ENCODE measurements at places on chromosomes 1 and 21.

GRCh38 chr1:74611887-74612286 is 61.7 kb downstream of the ERICH3 start:
- no peak for DNase-seq

- DNase-seq: no peak
Observed at GRCh38 chr1:212431644-212432043, 1.1 kb upstream of the NENF start.

GRCh38 chr21:45385549-45386050 is 19.4 kb upstream of the COL18A1 start:
- DNase-seq: no peak

- no peak for DNase-seq
Observed at GRCh38 chr1:209685821-209686220, 10.6 kb downstream of the G0S2 start.

DNA sequence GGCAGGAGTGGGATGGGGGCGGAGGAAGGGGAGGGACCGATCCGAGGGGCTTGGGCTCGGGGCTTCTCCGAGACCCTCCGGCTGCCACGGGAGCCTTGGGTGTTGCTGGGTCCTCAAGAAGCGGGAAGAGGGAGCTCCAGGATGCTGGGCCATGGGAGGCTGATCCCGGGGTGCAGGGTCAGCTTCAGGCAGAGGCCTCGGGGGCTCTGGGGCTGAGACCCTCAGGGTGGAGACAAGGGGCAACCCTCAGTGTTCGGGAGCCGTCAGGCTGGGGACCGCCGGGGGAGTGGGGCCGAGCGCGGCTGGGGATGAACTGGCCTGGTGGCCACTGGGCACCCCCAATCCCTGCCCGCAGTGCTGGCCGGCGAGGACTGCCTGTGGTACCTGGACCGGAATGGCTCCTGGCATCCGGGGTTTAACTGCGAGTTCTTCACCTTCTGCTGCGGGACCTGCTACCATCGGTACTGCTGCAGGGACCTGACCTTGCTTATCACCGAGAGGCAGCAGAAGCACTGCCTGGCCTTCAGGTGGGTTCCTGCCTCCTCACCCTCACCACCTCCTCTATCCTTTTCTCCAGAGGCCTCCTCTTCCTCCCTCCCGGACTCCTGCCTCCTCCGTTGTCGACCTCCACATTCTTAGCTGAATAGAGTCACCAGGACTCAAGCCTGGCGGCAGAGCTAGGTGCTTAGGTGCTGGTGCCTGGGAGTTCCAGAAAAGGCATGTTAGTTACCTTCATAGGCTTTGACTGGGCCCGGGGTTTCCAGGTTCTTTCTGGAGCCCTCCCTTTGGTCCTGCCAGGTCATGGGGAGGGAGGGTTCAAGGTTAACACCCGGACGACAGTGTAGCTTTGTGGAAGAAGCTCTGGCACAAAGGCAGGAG is 631 bp downstream of the SHISA4 start:
- no peak for DNase-seq

DNA sequence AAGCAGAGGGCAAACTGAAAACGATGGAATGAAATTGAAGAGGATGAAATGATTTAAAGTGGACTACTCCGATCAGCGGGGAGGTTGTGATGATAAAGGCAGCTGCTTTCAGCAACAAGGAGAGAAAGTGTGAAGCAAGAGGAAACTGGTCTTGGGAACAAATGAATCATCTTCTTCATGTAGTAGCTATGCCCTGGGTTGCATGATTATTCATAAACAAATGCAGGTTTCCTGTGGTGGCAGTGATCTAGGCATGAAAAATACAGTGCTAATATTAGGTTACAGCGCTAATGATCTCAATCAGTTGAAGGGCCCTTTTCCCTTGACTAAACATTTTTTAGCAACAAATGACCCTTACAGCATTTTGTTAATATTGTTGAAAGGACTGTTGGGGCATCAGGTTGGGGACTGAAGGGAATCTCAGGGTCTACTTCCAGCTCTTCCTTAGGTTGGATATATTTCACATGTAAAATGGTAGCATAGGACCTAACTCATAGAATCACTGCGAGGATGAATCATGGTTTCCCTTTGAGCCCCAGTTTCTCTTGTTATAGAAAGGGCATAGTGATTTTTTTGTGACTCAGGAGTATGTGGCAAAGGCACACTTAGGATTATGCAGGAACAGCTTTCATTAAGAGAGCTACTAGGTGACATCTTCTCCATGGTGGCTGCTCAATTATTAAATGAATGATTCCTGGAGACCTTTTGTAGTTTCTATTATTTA is 1.9 kb upstream of the ZFYVE9 start:
- no peak for DNase-seq

- DNase-seq: no peak
Observed at GRCh38 chr1:199522936-199523335, 504.6 kb upstream of the NR5A2 start.

- no peak for DNase-seq
Observed at GRCh38 chr1:94694226-94694915, 125.8 kb upstream of the SLC44A3 start.

- DNase-seq: no peak
Observed at GRCh38 chr1:183824291-183824690, 19.4 kb downstream of the RGL1 start.

DNA sequence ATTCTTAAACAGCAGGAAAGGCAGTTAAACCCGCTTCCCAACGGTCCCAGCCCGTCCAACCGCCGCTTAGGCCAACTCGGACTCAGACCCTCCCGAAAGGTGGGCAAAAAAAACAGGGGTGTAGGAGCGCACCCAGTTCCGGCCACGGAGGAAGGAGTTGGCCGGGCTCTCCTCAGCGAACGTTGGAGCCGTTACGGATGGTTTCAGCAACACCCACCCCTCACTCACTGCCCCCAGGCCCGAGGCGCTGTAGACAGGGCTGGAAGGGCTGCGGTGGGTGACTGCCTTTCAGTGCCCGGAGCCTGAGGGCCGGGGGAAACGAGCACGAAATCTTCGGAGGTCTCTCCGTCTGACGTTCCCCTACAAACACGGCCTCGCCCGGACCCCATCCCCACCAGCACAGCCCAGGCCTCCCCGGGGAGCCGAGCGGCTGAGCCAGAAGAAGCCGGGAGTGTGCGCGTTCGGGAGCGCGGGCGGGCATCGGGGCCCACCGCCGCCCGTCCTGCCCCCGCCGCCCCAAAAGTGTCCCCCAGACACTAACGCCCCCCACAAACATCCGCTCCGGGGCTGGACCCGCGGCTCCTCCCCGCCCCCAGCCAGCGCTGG is 1.3 kb downstream of the KDM5B start:
- DNase-seq: no peak

DNA sequence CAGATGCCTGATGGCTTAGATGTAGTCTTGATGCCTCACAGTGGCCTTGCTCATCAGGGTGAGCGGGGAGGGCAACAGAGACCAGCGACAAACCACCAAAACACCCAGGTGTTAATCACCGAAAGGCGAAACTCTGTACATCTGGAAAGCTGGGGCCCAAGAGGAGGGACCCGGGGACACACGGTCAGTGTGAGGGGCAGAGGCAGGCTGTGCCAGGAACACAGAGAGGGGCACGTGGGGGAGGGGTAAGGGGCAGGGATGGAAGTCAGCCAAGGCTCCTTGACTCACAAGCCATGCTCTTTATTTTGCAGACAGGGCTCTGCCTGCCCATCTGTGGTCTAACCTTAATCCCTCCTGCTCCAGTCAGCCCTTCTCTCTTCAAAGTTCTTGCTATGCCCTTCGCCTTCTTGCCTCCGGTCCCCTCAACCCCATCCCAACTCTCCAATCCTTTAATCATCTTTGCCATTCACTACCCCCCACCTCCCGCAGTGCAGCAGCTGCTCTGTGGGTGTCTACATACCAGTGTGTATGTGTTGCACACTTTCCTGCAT is 4.3 kb downstream of the MEF2D start:
- DNase-seq: no peak

DNA sequence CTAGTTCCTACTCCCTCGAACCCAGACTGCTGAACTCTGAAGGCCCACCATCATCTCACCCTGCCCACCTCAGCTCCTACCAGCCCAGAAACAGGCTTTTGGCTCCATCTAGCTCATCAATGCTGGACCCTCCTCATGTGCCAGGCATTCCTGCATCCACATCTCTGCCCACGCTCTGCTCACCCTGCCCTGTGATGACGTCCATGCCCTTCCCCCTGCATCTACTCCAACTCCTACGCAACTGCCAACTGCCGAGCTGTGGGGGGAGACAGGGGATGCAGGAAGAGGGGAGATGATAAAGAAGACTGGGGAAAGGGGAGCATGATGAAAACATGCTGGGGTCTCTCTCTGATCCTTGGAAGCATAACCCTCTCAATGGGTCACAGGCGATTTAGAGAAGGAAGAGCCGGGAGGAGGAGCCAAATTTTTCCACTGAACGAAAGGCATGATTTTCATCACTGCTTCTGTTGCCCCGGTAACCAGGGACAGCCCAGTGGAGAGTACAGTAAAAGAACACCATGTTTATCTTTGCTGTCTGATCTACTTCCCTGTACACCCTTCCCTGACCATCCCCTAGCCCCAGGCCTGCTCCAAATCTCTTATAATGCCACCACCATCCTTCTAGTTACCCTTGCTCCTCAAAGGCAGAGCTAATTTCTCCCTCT is 44.3 kb downstream of the CD34 start:
- DNase-seq: no peak
